ENCODE measurements at places on chromosomes 5 and 9.

DNA sequence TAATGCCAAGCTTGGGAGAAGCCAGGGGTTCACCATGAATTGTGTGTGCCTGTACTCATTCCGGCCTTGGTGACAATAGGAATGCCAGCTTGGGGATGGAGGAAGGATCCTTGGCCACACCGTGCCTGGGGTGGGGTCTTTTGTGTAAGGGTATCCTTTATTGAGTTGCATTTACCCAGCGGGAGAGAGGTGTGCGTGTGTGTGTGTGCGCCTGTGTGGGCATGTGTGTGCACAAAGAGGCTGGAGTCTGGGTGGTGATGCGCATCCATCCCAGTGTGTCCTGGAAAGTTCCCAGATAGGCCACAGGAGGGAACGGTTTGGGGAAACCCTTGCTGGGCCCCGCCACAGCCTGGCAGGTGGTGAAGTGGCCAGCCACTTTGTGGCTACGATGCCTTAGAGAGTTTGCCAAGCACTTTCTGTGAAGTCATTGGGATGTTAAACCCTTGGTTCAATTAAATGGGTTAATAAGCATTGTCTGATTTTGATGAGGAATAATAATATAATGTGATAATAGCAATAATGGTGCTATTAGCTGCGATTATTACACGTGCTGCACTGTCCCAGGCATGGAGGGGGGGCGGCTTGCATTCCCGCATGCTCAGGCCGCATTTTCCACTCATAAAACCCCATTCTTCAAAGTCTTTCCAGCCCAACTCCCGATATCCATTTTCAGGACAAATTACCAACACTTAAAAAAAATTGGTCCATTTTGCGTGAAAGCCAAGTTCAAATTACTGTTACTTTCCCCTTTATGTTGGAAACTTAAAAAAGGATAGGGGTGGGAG is 13.7 kb downstream of the PITX1 start:
- no peak overlapping the region for H3K27ac ChIP-seq
- H3K4me1 ChIP-seq = no peaks in the 10 kb centered on the region
- peaks cover 61% of the 10 kb centered on the region for H3K27me3 ChIP-seq
- no peak for DNase-seq
- H3K4me3 ChIP-seq = no peak overlapping the region

DNA sequence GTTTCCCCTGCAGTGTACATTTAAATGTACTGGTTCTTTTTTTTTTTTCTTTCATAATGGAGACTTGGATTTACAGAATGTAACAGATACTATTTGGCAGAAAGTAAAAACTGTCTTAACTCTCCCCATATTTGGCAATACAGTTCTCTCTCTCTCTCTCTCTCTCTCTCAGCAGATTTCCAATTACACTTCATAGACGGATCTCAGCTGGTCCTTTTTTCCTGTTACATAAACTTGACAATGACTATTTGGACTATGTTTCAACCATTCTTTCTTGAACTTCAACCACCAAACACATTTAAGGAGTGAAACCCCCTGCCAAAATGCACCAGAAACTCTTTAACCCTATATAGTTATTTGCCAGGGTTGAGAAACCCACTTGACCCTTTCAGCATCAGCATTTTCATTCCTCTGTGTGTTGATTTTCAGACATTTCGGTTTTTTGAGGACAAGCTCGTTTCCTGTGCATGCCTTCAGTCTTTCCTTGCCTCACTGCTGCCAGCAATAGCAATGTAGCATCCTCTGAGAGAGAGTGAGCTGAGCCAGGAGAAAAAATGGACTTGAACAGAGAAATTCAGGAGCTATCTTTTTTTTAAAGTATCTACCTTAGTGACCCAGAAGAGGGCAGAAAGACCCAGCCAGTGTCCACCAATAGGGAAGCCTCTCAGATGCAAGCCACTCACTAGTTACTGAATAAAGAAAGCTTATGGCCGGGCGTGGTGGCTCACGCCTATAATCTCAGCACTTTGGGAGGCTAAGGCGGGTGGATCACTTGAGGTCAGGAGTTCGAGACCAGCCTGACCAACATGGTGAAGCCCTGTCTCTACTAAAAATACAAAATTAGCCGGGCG is 26.0 kb upstream of the GNA14 start:
- H3K4me3 ChIP-seq = no peak overlapping the region
- DNase-seq = no peak
- H3K36me3 ChIP-seq = no peaks in the 10 kb centered on the region

- peaks cover 75% of the 10 kb centered on the region for H3K4me1 ChIP-seq
- H3K27me3 ChIP-seq = no peaks in the 10 kb centered on the region
- DNase-seq = no peak
These were observed 3.8 kb downstream of the ANXA6 start for GRCh38 chr5:151153766-151154272.

GRCh38 chr5:107933326-107933725 is 262.6 kb upstream of the EFNA5 start:
- peaks cover 39% of the 10 kb centered on the region for H3K4me1 ChIP-seq
- H3K27me3 ChIP-seq = no peaks in the 10 kb centered on the region
- no peak overlapping the region for H3K27ac ChIP-seq

- peaks cover 8% of the 10 kb centered on the region for H3K36me3 ChIP-seq
- peak within 1 kb of the TSS; percentile 95 for H3K4me3 ChIP-seq
- peak; percentile 98 for DNase-seq
- H3K27ac ChIP-seq = peak within 1 kb of the TSS; percentile 43
- H3K27me3 ChIP-seq = peaks cover 4% of the 10 kb centered on the region
These were observed at the start of gene TRIM32 for GRCh38 chr9:116687074-116687753. TSS of gene TRIM32 (plus strand) at chr9:116687305. CDS start at chr9:116697743, 10,438 bp downstream.

Measured in neural crest cell (in vitro differentiated cells).